Breast epithelium (tissue), 4 donors: ENCODE measurements at places on chromosomes 1 and 21. TPM values are rescaled to one million over a fixed set of nuclear protein-coding genes. Genes with fewer than 3 reads are reported as not detected.

GRCh38 chr1:119960501-119960900 is 64.2 kb upstream of the ADAM30 start:
- no peak for DNase-seq

GRCh38 chr1:230568008-230568407 is 74.3 kb upstream of the COG2 start:
- DNase-seq = no peak

DNA sequence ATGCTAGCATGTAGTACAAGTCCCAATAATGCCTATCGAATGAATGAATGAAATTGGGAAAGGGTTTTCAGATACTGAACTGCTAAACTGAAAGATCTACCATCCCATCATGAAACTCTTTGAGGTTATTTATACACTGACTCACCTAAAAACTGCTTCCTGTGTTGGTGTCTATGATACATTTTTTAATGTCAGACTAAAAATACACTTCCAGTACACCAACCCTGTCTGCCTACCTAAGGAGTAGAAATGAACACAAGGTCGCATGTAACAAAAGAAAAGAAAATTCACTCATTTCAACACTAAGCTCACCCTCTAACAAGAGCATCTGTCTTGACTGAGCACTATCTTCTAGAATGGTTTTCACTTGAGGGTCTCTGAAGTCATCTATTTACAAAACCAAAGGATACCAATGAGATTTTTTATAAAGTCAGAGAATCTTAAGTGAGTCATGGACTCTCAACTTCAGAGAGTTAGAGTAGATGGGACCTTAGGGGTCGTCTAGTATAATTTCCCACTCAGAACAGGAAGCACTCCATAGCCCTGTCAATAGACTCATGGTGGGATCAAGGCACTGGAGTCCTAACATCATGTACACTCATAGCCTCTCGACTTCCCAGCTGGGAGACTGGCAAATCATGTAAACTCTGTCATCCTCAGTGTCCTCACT is 53.4 kb downstream of the WLS start:
- DNase-seq = no peak

GRCh38 chr1:203512848-203513584 is 19.1 kb downstream of the OPTC start:
- peak; percentile 55 for DNase-seq

GRCh38 chr1:224274970-224275626 is 54.9 kb downstream of the NVL start:
- no peak for DNase-seq

DNA sequence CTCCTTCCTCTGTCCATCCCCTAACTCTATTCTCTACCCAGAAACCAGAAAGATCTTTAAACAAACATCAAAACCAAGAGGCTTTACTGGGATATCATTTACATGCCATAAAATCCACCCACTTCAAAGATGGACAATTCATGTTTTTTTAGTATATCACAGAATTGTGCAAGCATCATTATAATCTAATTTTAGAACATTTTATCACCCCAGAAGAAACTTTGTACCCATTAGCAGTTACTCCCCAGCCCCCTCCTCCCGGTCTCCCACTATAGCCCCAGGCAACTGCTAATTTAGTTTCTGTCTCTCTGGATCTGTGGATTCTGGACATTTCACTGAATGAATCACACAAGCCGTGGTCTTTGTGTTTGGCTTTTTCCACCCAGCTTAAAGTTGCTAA is 4.8 kb upstream of the SELENON start:
- DNase-seq = no peak

DNA sequence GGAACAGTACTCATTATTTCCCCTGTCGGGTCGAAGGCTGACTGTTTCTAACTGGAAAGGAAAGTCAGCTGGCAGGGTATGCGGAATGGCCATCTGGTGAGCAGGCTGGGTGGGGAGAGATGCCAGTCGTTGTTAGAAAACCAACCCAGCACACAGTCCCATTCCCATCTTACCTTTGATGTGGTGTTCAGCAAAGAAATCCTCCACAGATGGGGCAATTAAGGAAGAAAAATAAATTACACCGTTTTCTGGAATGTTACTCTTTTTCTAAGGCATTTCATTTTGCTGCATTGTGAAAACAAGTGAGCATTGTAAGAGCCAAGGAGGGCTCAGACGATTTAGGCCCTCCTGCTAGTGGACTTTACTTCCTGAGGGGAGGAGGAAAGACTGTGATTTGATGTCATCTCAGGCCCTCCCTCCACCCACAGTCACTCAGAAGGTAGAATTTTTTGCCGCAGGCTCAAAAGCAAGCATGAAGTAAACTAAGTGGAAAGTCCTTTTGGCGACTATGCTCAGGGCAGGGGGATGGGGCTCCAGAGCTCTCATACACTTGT is at the start of gene SLC16A4:
TSS of gene SLC16A4 (minus strand) at position 335 of the 554 bp plus-strand sequence. CDS start 1,703 bp downstream, outside the sequence.
- DNase-seq = peak; percentile 56

GRCh38 chr1:44676484-44677200 is 2.1 kb downstream of the ARMH1 start:
- no peak for DNase-seq

- no peak for DNase-seq
Observed at GRCh38 chr1:56824938-56825337, 5.7 kb upstream of the FYB2 start.

GRCh38 chr1:154493276-154493675 is 8.7 kb upstream of the TDRD10 start:
- no peak for DNase-seq

- no peak for DNase-seq
Observed at GRCh38 chr1:156319664-156320063, 18.4 kb downstream of the CCT3 start.

DNA sequence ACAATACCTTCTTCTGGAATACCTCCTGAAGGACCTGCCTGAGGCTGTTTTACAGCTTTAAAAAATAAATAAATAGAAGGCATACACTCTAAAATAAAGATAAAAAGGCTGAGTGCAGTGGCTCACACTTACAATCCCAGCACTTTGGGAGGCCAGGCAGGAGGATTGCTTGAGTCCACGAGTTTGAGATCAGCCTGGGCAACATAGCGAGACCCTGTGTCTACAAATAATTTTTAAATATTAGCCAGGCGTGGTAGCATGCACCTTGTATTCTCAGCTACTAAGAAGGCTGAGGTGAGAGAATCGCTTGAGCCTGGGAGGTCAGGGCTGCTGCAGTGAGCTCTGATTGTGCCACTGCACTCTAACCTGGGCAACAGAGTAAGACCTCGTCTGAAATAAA is 75.0 kb downstream of the OSBPL9 start:
- DNase-seq = no peak

DNA sequence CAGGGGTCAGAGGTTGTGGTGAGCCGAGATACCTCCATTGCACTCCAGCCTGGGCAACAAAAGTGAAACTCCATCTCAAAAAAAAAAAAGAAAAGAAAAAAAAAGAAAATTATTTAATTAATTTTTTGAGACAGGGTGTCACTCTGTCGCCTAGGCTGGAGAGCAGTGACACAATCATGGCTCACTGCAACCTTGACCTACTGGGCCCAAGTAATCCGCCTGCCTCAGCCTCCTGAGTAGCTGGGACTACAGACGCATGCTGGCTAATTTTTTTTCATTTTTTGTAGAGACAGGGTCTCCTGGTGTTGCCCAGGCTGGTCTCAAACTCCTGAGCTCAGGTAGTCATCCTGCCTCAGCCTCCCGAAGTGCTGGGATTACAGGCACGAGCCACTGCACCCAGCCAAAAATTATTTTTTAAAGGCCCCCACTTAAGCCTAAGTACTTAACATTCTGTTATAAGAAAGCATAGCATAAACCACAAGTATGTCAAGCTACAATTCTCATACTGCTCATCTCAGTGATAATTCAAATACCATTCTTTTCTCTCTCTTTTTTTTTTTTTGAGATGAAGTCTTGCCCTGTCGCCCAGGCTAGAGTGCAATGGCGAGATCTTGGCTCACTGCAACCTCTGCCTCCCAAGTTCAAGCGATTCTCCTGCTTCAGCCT is 19.9 kb downstream of the NUCKS1 start:
- no peak for DNase-seq

DNA sequence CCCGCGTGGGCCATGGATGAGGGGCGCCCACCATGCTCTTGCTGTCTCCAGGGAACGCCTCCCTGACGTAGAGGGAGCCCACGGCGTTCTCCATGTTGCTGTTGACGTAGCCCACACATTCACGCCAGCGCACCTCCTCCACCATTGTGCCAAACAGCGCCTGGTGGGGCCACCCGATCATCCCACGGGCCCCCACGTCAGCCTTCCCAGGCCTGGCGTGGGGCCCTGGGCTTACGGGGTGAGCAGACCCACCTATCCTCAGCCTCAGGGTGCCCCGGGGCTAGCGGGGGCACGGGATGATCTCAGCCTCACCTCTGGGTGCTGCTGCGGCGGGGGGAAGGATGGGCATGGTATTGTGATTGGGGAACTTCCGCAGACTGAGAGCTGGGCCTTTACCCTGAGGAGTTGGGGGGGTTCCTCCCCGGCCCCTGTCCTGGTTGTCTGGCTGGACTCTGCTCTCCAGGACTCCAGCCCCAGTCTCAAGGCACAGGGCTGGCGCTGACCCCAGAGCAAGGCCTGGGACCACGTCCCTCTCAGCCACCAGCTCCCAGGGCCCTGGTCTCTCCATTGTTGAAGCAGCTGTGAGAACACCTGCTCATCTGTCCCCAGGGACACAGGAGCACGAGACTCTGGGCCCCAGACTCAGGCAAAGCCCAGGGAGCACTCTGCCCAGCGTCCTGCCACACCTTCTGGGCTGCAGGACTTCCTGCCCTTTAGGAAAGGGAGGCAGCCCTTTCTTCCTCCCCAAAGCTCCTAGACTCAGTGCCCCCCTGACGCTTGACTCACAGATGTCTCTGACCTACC is 10.2 kb downstream of the PRXL2B start:
- DNase-seq = no peak

DNA sequence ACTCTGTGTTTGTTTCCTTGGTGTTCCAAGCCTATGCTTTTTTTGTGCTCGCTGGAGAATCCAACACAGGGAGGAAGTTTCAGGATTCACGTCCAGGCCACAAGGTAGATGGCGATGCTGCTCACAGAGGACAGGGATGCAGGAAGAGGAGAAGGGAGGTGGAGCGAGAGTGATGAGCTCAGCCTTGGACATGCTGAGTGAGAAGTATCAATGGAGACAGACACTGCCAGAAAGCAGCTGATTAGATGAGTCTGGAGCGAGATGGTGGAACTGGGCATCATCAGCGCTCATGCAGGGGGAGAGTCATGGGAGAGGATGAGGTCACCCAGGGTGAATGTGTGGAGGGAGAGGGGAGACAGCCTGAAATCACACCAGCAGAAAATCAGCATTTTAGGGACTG is 110.0 kb downstream of the GLUL start:
- no peak for DNase-seq

- DNase-seq = no peak
Observed at GRCh38 chr21:16194788-16195537, 465.2 kb downstream of the USP25 start.

DNA sequence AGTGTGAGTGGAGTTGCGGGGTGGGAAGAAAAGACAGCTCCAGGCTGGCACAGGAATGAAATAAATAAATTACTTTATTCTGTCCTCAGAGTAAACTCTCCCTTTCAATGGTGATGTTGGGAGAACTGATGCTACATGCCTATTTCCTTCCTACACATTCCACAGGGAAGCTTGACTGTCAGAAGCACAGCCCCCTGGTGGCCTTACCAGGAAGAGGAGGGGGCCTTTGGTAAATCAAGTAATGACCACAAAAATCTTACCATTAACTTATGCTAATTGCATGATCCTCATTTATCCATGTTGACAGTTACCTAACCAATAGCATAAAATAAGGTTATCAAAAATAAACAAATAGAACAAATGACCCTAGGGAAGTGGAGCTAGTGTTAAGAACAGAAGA is 605.0 kb upstream of the PKN2 start:
- no peak for DNase-seq

Gene TNN
- 1.9 TPM for total RNA-seq

Gene HES3
- not detected for total RNA-seq

Gene KIF21B
- 2.6 TPM for total RNA-seq

Gene LCE6A
- not detected for total RNA-seq

Gene SPRR2F
- total RNA-seq = not detected

Gene LCE1B
- not detected for total RNA-seq

Gene LRRN2
- 2.0 TPM for total RNA-seq

Gene OR6K2
- not detected for total RNA-seq

Gene CDK11B
- 30.3 TPM for total RNA-seq

Gene KIF17
- 1.8 TPM for total RNA-seq
